ENCODE measurements at places on chromosomes 12 and 14.

GRCh38 chr14:75402867-75403413 lies 24.9 kb upstream of the JDP2 start:
- no peak for DNase-seq

- DNase-seq = no peak
Measured at GRCh38 chr12:30858471-30858870, 68.1 kb upstream of the TSPAN11 start.

DNA sequence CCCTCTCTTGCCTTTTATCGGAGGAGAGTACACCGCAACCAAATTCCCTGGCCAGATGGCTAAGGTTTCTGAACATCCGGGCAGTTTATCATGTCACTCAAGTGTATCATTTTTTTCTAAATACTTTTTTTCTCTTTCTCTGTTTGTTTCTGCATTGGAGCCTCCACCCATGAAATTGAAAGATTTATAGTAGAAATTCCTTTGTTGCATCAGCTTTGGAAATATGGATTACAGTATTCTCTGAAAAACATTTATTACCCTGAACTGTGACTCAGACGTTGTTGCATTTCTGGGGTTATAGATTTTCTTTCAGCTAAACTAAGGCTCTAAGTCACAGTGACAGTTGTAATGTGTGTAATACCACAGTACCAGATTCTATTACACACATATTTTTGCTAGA lies 187.0 kb downstream of the SPTSSA start:
- DNase-seq = no peak

DNA sequence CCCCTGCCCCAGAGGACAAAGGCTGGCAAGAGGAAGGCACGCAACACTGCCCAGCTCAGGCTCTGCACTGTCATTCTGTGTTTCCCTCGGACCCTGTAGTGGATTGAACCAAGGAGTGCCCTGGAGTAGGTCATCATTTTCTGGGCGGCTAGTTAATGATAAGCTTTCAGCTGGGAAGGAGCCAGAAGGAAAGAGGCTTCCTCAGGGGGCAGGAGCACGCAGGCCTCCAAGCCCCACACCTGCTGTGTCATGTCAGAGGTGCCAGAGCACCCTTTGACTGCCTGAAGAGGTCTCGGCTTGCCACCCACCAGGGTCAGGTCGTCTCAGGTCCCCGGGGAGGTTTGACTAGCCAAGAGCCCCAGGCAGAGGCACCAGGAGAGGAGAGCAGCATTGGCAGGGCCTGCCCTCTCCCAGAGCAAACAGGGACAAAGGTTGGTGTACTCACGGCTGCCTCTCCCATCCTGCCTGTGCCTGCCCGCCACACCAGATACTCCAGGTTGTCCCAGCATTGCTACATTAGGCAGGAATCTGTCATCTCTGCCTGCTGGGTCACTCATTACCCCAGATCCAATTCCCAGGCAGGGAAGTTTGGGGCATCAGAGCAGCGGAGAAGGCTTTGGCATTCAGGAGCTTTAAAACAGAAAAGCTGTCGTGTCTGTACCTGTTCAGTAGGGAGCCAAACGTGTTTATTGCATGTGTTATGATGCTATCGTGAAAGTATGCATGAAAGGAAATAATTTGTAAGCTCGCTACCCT lies 33.5 kb upstream of the ATP2A2 start:
- no peak for DNase-seq

- DNase-seq = no peak
Measured at GRCh38 chr12:92573104-92573503, 129.7 kb upstream of the PLEKHG7 start.

GRCh38 chr14:95507174-95507573 lies 9.3 kb downstream of the SYNE3 start:
- DNase-seq = no peak

DNA sequence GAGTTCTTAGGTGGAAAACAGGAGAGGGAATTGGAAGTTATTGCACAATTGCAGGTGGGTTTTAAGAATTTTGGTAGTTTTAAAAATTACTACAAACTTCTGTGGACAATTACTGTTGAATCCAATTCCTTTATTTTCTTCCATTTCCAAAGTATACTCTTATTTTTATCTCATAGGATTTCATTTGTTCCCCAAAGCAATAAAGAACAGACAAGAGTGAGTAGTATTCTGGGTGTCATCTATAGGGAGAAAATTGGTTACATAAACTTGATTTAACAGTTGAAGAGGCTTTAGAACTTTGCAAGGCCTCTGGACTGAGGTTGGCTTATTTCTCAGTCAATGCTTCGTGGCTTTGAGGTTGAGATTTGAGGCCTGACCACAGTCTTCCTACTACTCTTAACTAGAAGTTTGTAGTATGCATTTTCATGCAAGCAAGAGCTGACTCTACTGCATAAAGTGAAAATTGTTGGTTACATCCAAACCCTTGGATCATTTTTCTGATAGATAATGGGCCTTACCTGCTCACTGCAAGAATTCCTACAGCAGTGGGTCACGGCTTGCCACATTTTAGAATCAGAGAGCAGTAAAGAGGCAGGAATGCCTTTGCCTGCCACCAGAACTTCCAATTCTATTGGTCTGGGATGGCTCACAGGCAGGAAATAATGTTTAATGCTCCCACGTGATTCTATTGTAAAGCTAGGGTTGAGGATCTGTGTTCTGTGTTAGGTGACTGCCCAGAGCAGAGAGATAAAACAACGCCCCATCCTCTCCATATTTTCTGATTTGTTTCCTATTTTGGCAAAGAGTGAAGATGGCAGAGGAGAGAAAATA lies 270.5 kb downstream of the TTC6 start:
- no peak for DNase-seq

DNA sequence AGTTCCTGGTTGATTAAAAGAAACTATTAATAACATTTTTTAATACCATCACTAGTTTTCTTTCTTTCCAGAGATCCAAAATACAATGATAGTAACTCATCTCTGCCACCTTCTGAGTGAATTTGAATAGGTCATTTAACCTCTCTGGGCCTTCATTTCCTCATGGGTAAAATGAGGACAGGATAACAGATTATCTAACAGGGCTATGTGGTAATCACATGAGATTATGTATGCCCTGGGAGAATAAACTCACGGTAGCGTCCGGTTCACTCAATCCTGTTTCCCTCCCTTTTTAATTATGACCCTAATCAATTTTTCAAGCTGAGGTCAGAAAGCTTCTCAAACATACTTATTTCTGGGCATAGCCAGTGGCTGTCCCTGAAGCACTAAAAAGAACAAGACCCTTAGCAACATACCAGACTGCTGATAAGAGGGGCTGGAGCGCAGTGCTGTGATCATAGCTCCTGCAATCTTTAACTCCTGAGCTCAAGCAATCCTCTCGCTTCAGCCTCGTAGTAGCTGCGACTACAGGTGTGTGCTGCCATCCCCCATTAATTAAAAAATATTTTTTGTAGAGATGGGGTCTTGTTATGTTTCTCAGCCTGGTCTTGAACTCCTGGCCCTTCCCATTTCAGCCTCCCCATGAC lies 24.2 kb downstream of the ATXN2 start:
- DNase-seq = no peak

- no peak for DNase-seq
Measured at GRCh38 chr14:49051328-49052060, 534.7 kb downstream of the RPS29 start.

DNA sequence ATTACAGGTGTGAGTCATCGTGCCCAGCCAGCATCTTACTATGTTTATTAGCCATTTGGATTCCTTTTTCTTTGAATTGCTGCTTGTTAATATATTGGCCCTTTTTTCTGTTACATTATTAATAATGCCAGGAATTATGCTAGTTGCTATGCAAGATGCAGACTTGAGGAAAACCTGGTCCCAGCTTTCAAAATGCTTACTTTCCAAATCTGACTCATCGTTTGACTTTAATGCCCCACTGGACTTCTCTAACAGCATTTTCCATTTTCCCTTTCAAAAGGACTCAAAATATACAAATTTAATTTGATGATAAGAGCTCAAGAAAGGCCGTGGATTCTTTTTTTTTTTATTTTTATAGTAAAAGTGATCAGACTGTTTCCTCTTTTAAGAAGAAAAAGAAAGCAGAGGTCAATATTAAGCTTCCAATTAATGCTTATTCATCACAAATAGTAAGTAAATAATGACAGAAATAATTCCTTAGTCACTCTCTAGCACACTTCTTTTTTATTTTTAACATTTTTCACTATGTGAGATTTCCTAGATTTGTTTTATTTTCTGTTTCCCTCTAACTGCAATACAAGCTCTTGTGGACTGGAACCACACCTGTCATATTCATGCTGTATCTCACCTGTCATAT lies 146.1 kb upstream of the FGD4 start:
- no peak for DNase-seq

GRCh38 chr14:32434180-32434579 lies 105.1 kb downstream of the AKAP6 start:
- DNase-seq = no peak

GRCh38 chr12:105352940-105353635 lies 22.6 kb downstream of the C12orf75 start:
- DNase-seq = no peak

DNA sequence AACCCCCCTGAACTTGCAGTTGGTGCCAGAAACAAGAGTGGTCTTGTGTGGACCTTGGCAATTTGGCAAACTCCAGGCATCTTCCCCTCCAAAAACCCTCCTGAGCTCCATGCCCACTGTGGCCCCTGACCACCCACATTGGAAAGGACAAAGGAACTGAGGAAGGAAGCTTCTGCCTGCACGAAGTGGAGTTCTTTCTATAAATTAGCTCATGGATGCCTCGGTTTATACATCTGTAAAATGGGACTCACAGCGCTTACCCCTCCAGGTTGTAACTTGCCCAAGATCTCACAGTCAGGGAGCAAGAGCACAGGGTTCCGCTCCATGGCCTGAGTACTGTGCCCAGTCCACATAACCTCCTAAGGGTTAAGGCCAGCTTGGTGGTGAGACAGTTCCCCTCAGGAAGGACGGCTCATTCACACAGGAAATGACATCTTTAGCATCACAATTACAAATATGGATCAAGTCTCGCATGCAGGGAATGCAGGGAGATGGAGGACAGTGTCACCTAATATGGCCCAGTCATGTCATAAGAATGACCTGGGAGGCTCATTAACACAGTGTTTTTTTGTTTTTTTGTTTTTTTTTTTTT lies 66.6 kb downstream of the CLMN start:
- DNase-seq = no peak

GRCh38 chr14:66650491-66650911 lies 142.6 kb downstream of the GPHN start:
- no peak for DNase-seq

- DNase-seq = no peak
Measured at GRCh38 chr12:54294953-54295566, 5.8 kb downstream of the NFE2 start.

GRCh38 chr14:94295360-94296180 lies 2.5 kb upstream of the SERPINA10 start:
- no peak for DNase-seq

GRCh38 chr12:129401572-129401971 lies 502.3 kb downstream of the TMEM132D start:
- no peak for DNase-seq

DNA sequence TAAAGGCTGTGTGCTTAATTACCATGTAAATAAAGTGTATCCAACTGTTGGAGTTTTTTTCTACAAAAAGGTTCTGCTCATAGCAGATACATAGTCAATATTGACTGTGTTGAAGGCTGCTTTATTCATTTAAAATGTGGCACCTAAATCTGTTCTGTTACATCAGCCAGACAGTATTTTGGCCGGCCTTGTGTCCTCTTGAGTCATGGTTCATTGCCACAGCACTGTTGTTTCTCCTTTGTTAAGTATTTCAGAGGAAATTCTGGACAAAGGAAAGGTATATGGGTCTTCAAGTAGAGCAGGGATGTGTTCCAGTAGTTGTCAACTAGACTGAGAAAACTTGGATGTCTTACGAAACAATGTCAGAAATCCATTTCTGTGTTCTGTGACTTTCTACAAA lies 95.5 kb downstream of the SLC38A6 start:
- no peak for DNase-seq

- no peak for DNase-seq
Measured at GRCh38 chr12:31298515-31298910, 27.4 kb downstream of the SINHCAF start.

DNA sequence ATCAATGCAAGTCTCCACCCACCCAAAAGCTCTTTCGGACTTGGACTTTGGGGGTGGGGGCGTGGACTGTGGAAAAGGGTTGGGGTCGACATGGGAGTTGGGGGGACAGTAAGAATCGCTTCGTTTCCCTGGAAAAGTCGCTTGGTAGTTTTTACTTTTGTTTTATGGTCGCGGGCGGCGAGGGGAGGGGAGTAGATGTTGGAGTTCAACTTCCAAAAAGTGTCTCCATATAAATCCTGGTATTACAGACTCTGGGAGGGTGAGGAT lies 568 bp upstream of the BCL11B start:
- DNase-seq = no peak

DNA sequence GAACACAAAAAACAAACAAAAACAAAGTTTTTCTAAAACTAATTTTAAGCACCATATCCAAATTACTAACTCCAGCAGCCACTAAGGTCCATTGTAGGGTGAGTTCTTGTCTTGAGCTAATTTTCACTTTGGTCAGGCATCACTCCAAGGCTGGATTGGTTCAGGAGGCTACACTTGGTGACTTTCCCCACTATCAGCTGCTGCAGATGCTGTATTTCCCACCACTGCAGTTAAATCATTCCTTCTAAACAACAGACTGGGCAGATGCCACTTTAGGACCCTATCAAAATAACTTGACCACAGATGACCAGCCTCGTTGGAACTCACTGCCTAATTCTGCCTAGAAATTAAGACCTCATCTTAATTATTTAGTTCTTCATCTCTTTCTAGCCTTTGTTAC lies 140.5 kb downstream of the SLC16A7 start:
- DNase-seq = no peak

GRCh38 chr14:86575141-86575540 lies 1045.2 kb downstream of the FLRT2 start:
- no peak for DNase-seq

- DNase-seq = no peak
Measured at GRCh38 chr14:98840091-98840490, 431.9 kb downstream of the BCL11B start.

DNA sequence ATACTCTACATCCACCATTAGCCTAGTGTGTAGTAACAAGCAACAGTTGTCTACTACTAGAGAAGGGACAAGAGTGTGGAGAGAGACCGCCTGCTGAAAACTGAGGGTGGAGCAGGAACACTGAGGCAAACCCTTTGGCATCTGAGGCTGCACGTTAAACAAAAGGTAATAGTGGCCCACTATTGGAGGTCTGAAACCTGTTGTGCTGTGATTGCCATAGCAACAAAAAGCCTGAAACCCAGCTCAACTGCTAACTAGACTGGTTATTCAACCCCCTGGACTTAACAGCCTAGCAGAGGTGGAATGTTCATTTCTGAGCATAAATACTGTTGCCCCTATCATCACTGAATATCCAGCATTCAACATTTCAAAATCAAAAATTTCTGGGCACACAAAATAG lies 43.0 kb downstream of the PPP4R4 start:
- no peak for DNase-seq
